Activated T-cell treated with anti-CD3 and anti-CD28 coated beads, Interleukin-2, amount 50 U/mL, for 48 hours (primary cell): ENCODE measurements at places on chromosomes 2 and 18.

- no peak for DNase-seq
These were observed 5.1 kb downstream of the TSHZ1 start for GRCh38 chr18:75215663-75216062.

GRCh38 chr2:198390670-198391069 is 586.3 kb downstream of the PLCL1 start:
- no peak for DNase-seq

DNA sequence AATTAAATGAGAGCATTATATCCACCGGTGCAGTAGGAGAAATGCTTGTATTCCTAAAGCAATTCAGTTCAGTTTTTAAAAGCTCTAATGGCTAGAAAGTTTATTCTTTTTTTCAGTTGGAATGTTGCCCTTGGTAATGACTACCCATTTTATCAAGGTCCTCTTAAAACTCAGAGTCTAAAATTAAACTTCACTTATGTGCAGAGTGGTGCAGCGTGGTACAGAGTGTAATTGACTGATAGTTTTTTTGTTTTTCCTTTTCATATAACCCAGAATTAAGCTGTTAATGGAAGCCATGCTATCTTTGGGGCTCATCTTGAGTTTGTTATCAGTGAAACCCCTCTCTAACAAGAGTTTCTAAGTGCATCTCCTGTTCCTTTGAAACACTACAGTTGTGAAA is 21.4 kb downstream of the NCOA1 start:
- DNase-seq, result no peak

DNA sequence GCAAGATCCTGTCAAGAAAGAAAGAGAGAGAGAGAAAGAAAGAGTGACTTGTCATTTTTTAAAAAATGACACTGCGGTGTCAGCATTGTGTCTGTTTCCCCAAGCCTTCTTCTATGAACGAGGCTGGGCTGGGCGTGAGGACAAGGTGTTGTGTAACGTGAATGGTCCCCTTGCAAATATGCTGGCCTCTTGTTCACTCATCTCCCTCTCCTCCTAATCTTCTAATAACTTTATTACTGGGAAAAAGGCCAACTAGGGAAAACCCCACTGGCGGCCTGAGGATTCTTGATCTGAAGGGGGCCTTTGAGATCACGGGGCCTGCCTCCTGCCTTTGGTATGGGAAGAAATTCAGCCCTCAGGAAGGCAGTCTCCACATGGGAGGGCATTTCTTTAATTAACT is 163.1 kb downstream of the MIB1 start:
- DNase-seq, result no peak

DNA sequence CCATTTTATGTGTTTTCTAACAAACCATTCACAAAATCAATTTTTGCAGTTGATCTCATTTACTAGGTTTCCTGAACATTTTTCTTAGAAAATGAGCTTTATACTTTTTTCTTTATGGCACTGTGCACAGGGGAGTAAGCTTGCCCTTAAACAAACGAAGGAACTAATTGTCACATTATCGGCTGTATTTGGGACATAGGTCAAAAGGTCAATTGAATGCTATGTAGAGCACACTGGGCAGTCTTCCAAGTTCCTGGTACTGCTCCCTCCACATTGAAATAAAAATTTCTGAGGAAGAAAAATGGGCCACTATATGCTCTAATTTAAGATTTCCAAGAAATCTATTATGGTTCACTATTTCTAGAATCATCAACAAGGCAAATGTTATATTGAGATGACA is 93.6 kb upstream of the TMEFF2 start:
- DNase-seq, result no peak

GRCh38 chr2:224198436-224198835 is 159.3 kb upstream of the SERPINE2 start:
- no peak for DNase-seq
